ENCODE measurements at places on chromosomes 3 and 15.

DNA sequence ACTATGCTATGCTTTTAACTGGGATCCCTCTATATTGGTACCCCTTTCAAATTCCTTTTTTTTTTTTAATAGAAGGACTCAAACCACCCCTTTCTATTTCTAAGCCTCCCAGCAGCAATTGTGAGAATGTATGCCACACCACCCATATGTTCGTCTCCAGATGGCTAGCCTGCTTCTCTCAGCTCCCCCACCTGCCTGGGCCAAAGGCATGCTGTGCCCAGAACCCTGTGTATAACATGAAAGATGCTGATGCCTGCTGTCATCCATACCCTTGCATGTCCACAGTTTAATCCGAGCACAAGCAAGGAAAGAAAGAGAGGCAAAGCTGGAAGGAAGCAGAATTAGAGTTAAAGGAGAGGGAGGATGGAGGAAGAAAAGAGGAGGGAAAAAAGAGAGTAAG lies 159.5 kb upstream of the CNTN6 start:
- no peak for DNase-seq

DNA sequence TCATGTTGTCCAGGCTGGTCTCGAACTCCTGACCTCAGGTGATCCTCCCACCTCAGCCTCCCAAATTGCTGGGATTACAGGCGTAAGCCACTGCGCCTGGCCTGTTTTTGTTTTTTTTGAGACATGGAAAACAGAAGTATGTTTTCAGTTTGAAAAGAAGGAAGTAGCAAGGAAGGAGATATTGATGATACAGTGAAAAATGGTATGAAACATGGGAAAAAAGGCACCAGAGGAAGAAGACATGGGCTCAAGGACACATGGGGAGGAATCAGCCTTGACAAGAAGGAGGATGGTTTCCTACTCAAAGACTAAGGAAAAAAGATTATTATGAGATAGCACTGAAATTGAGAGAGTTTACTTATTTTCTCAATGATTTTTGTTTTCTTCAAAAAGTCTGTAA lies 30.7 kb downstream of the FMN1 start:
- no peak for DNase-seq

- no peak for DNase-seq
Observed at GRCh38 chr3:173913397-173913796, 515.9 kb downstream of the NLGN1 start.

DNA sequence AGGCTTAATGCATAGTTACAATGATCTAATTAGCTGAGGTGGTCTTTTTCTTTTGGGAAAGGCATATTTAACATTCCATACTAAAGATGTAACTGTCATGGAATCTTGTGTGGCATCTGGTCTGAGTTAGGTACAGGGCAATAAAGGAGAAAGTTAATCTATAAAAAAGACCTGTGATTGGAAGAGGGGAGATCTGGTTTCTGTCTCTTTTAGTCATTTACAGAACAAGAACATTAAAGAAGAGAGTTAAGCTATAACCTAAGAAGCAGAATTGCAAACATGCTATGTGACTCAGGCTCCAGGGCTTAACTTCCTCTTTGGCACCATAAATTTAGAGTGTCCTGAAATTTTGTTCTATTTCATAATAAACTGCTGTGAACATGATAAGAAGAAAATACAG lies 47.2 kb upstream of the MME start:
- no peak for DNase-seq

- DNase-seq: no peak
Observed at GRCh38 chr3:52739730-52740129, 31.0 kb downstream of the NEK4 start.

DNA sequence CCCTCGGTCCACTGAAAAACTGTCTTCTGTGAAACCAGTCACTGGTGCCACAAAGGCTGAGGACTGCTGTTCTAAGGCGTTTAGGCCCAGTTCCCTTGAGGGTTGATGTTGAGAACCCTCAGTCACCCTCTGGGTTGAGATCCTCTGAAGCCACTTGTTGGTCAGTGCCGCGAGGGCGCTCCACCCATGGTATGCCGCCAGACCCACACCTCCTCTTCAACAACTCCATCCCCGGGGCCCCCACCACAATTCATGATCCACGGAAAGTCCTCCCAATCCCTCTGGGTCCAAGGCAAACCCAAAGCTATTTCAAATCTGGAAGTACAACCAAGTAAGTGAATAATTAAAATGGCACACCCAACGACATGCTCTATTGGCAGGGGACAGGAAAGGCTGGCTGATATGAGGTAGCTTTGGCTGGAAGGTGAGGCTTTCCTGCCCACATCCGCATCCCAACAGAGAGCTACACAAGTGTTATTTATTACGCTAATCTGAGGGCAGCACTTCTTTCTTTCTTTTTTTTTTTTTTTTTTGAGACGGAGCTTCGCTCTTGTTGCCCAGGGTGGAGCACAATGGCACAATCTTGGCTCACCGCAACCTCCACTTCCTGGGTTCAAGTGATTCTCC lies 58.1 kb downstream of the XXYLT1 start:
- no peak for DNase-seq

DNA sequence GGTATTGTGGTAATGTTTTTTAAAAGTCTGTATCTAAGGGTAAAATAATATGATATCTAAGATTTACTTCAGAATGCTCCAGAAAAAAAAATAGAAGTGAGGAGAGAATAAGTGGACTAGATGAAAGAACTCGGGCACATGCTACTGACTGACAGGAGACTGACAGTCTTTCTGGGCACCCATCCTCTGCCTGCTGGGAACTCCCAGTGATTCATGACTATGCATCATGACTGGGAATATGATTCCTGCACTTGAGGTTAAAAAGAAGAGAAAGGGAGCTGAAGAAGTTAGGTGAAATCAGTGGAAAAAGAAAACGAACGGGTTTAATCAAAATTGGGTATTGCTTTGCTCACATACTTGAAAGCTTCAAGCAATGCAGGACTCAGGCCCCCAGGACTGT lies 35.7 kb upstream of the SPSB4 start:
- DNase-seq: no peak

GRCh38 chr3:128226795-128227395 lies 73.6 kb downstream of the EEFSEC start:
- DNase-seq: peak; percentile 43

- no peak for DNase-seq
Observed at GRCh38 chr3:54337846-54338245, 215.5 kb downstream of the CACNA2D3 start.

- no peak for DNase-seq
Observed at GRCh38 chr3:187498211-187498724, 130.1 kb downstream of the RTP4 start.

DNA sequence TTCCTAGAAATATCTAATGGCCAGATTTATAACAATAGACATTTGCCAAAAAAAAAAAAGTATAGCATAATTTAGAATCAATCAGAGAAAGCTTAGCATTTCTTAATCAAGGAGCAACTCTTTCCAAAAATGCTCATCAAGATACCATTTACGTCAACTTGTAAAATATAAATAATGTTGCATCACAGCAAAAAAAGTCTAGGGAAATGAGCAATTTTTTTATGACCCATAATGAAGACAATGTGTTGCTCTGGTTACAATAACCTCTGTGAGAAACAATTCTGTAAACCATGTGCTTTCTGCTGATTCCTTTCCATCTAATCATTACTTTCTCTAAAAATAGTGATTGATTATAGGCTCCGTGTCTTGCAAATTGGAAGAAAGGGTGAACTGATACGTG lies 36.3 kb downstream of the KBTBD8 start:
- no peak for DNase-seq

DNA sequence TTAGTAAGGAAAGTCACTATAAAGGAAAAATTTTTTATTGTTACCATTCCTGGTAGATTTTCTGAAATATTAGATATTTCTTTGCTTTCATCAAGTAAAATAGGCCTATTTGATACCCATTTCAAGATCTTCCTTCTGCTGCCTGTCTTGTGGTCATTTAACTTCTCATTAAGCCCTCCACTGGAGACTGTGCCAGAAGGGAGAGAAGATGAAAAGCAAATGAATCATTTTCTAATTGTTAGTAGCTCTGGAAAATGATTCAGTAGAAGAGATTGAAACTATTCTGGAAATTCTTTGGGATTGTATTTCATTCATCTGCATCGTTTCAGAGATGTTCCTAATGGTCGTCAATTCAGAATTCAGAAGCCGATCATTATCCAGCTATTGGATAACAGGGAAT lies 3.2 kb downstream of the KCTD6 start:
- DNase-seq: no peak

DNA sequence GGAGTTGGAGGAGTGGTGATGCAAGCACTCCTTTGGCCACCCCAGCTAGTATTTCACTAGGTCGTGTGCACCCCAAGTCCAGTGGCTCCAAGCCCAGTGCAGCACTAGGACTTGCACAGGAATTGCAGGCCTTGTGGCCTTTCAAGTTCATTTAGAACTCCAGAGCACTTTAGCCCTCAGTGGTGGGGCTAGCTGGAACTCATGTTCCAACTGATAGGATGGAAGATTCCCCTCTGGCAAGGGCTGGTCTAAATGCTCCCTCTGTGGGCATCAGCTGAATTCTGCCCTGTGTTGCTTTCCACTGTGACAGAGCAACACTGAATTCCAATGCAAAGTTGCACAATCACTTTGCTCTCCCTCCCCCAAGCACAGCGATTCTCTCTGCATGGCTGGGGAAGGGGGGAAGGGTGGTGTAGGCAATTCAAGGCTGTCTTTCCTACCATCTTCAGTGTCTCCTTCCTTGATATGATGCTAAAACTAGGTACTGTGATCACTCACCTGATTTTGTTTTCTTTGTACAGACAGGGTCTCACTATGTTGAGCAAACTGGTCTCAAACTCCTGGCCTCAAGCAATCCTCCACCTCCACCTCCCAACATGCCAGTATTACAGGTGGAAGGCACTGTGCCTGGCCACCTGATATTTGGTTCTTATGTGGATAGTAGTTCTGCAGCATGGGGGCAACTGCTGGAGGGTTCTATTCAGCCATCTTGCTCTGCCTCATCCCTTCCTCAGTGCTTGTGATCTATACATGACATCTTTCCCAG lies 10.3 kb downstream of the USF3 start:
- no peak for DNase-seq

GRCh38 chr3:187558990-187559389 lies 111.2 kb downstream of the SST start:
- no peak for DNase-seq

- DNase-seq: no peak
Observed at GRCh38 chr15:98671060-98672008, 23.0 kb downstream of the IGF1R start.

- no peak for DNase-seq
Observed at GRCh38 chr15:101371081-101371480, 76.0 kb upstream of the SNRPA1 start.

DNA sequence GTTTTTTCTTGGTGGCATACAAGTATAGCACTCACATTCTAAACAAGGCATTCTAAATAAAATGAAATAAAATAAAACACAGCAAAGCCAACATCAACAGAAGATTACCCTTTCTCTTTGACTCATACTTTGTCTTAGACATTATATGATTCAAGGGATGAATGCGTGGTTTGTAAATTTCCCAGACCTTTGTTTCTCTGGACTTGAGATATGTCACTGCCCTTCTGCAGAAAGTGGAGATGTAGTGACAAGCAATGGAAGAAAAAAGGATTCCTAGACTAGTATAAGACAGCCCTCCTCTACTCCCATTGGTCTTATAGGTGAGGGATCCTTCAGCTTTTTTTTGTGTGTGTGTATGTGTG lies 22.4 kb downstream of the NANOGP8 start:
- DNase-seq: no peak

Data from activated CD8-positive, alpha-beta T cell treated with anti-CD3 and anti-CD28 coated beads for 36 hours (primary cell).